HuH-7 (cell line): ENCODE measurements at places on chromosomes 5 and 9.

- DNase-seq, result no peak
Measured at GRCh38 chr9:123571240-123571639, 215.2 kb downstream of the CRB2 start.

GRCh38 chr9:86983620-86984259, 36.4 kb upstream of the GAS1 start:
- DNase-seq, result no peak

- DNase-seq, result no peak
Measured at GRCh38 chr9:23538461-23539003, 287.5 kb downstream of the ELAVL2 start.

- no peak for DNase-seq
Measured at GRCh38 chr5:14156650-14157492, 13.7 kb downstream of the TRIO start.

GRCh38 chr5:11384441-11385250, 519.6 kb downstream of the CTNND2 start:
- DNase-seq, result no peak

- no peak for DNase-seq
Measured at GRCh38 chr5:103487218-103487617, 75.4 kb downstream of the NUDT12 start.
